GM23248 (cell line): ENCODE measurements at places on chromosomes 11 and 22. TPM values are rescaled to one million over a fixed set of nuclear protein-coding genes. Genes with fewer than 3 reads are reported as not detected.
A peak's percentile ranks its signal among the peaks of the same experiment; 100 is the strongest.

GRCh38 chr22:36369922-36370791 is 17.6 kb downstream of the MYH9 start:
- no peaks in the 10 kb centered on the region for H3K27me3 ChIP-seq
- H3K4me1 ChIP-seq: peaks cover 89% of the 10 kb centered on the region
- H3K36me3 ChIP-seq: no peaks in the 10 kb centered on the region; the same call in 1 of the 2 replicates
- peak; percentile 75 for DNase-seq
- 0 out of 2 replicates have a peak overlapping the region, but pooled peaks have one; percentile 12 for H3K4me3 ChIP-seq
- peak overlapping the region; percentile 66 for H3K27ac ChIP-seq

NNMT gene
- total RNA-seq: 809 and 1,043 TPM in 2 replicates

GRCh38 chr11:34907934-34908593 is 8.1 kb downstream of the APIP start:
- H3K27ac ChIP-seq: no peak overlapping the region
- no peak for DNase-seq
- no peak overlapping the region for H3K4me3 ChIP-seq

TEX12 gene
- 0.51 and 2.2 TPM in 2 replicates for total RNA-seq

- H3K4me1 ChIP-seq: peaks cover 13% of the 10 kb centered on the region; the same call in 1 of the 2 replicates
- DNase-seq: no peak
- no peaks in the 10 kb centered on the region for H3K27me3 ChIP-seq
- H3K27ac ChIP-seq: no peak overlapping the region
- H3K36me3 ChIP-seq: no peaks in the 10 kb centered on the region
- no peak overlapping the region for H3K4me3 ChIP-seq
These were observed 265.1 kb downstream of the FAM76B start for GRCh38 chr11:95524314-95525036.

DNA sequence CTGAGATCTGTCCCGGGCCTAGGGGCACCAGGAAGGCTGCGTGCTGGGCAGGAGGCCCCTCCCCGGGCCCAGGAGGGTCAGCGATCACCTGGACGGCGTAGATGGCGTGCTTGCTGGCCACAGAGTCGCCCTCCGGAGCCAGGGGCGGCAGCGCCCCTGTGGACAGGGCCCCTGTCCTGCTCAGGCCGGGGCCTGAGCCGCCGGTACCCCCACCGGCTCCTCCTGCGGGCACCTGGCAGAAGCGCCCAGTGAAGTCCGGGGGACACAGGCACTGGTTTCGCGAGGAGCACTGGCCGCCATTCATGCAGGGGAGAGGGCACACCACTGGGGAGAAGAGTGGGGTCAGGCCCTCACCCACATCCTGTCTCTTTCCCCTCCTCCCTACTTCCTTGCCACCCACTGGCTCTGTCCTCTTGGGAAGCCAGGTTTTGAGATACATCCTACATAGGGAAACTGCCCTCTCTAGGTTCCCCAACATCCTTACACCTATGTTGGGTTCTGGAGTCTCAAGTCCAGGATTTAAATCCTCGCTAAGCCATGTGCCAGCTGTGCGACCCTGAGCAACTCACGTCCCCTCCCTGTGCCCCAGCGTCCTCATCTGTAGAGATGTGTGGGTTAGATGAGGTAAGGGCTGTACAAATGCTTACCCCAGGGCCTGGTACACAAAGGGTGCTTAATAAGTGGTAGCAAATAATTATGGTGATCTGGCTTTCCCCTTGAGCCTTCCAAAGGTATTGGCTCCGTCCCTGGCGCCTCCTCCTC is 3.9 kb downstream of the LTBP3 start:
- H3K36me3 ChIP-seq: peaks cover 10% of the 10 kb centered on the region; the same call in 1 of the 2 replicates
- no peak overlapping the region for H3K27ac ChIP-seq
- no peak overlapping the region for H3K4me3 ChIP-seq
- H3K27me3 ChIP-seq: no peaks in the 10 kb centered on the region
